ENCODE measurements at places on chromosomes 4 and X. TPM values are rescaled to one million over a fixed set of nuclear protein-coding genes. Genes with fewer than 3 reads are reported as not detected.

ATP1B4 gene
- not detected for total RNA-seq

PHF8 gene
- 42.5 TPM for total RNA-seq

PABPC1L2B gene
- total RNA-seq = not detected

TIGD4 gene
- total RNA-seq = 0.80 TPM

HPSE gene
- 7.1 TPM for total RNA-seq

CXCL11 gene
- total RNA-seq = 0.13 TPM

CT45A3 gene
- total RNA-seq = not detected

UCP1 gene
- total RNA-seq = not detected

ACOX3 gene
- 18.2 TPM for total RNA-seq

TLR6 gene
- total RNA-seq = 0.84 TPM

TRIML2 gene
- total RNA-seq = not detected

XG gene
- total RNA-seq = not detected

FAM156B gene
- 12.6 TPM for total RNA-seq

BTK gene
- 0.74 TPM for total RNA-seq

SLC9B2 gene
- total RNA-seq = 46.6 TPM

NKX3-2 gene
- total RNA-seq = not detected

GPR34 gene
- total RNA-seq = 0.97 TPM

FHDC1 gene
- total RNA-seq = 0.06 TPM

GYPA gene
- not detected for total RNA-seq

MGARP gene
- 0.13 TPM for total RNA-seq

RS1 gene
- total RNA-seq = not detected

COL25A1 gene
- not detected for total RNA-seq

CCDC120 gene
- 4.0 TPM for total RNA-seq

LAS1L gene
- total RNA-seq = 74.3 TPM

SHROOM4 gene
- not detected for total RNA-seq

RIPPLY1 gene
- total RNA-seq = not detected

PIN4 gene
- 6.2 TPM for total RNA-seq

MUC7 gene
- not detected for total RNA-seq

PLXNA3 gene
- total RNA-seq = 38.4 TPM

XAGE1A gene
- not detected for total RNA-seq

UCHL1 gene
- 2.3 TPM for total RNA-seq

IBSP gene
- not detected for total RNA-seq

RADX gene
- total RNA-seq = 7.4 TPM

LIMCH1 gene
- total RNA-seq = not detected

AADAT gene
- total RNA-seq = 0.19 TPM

DUX4 gene
- total RNA-seq = not detected

ENPEP gene
- not detected for total RNA-seq

SLAIN2 gene
- total RNA-seq = 79.1 TPM

EDA2R gene
- total RNA-seq = 0.84 TPM

ALB gene
- total RNA-seq = not detected

NLGN3 gene
- 0.67 TPM for total RNA-seq

C4orf36 gene
- not detected for total RNA-seq

HAUS7 gene
- total RNA-seq = 69.2 TPM

GPR50 gene
- total RNA-seq = not detected

PNMA6F gene
- total RNA-seq = not detected

SPP1 gene
- not detected for total RNA-seq

COX7B2 gene
- not detected for total RNA-seq

SMIM43 gene
- not detected for total RNA-seq

FAM200B gene
- 12.1 TPM for total RNA-seq

FGD1 gene
- 0.04 TPM for total RNA-seq

NOX1 gene
- not detected for total RNA-seq

SLC49A3 gene
- total RNA-seq = 1.3 TPM

CXCL1 gene
- not detected for total RNA-seq

RPGR gene
- 8.3 TPM for total RNA-seq

UGT2B17 gene
- total RNA-seq = not detected
